ENCODE measurements at places on chromosomes 3 and 15. TPM values are rescaled to one million over a fixed set of nuclear protein-coding genes. Genes with fewer than 3 reads are reported as not detected.

DNA sequence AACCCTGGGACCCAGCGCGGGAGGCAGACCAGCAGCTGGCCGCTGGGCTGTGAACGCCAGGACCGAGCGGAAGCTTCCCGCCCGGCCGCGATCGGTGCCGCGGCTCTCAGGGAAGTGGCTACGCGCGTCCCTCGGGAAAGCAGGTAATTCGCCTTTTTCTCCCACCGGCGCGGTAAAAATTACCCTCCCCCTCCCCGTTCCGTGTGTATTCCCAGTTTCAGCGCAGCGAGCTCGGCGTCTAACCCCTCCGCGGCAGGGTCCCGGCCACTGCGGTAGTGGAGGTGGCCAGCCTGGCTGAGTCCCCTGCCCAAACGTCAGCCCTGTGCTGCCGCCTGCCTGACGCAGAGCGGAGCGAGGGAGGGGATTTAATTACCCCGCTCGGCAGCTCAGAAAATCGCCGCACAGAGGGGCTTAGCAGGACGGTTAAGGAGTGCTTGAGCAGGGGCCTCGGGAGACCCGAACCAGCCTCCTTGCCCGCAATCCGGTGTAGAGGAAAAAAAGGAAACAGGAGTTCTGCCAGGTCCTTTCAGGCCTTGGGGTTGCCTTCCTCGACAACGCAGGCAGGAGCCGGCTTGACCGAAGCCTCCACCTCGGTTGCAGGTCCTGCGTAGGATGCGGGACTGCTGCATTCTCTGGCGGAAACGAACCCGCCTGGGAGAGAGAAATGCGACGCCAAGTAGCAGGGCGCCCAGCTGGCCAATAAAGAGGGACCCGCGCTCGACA is 2.9 kb downstream of the GATA2 start:
- peak; percentile 39 for DNase-seq

- no peak for DNase-seq
These were observed 1.5 kb downstream of the SEMA6D start for GRCh38 chr15:47718497-47719437.

GRCh38 chr3:38383156-38383875 is 36.7 kb downstream of the XYLB start:
- DNase-seq = no peak

DNA sequence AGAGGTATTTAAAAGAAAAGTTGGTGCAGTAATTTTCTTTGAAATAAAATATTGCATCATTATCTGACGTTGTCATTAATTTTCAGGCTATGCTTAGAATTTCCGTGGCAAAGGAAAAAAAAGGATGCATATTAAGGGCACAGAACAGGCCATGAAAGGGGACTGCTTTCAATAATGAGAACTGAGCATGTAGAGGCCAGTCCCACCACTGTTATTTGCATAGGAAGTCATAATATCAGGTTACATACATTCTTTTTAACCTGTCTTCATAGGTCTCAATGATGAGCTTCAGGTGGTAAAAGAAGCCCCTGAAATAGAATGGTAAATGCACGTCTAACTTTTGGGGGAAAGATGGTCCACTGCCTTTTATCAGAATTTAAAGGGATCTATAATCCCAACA is 272.1 kb upstream of the ALCAM start:
- DNase-seq = no peak

- DNase-seq = no peak
These were observed 150.1 kb upstream of the LRRN1 start for GRCh38 chr3:3648988-3649679.

DNA sequence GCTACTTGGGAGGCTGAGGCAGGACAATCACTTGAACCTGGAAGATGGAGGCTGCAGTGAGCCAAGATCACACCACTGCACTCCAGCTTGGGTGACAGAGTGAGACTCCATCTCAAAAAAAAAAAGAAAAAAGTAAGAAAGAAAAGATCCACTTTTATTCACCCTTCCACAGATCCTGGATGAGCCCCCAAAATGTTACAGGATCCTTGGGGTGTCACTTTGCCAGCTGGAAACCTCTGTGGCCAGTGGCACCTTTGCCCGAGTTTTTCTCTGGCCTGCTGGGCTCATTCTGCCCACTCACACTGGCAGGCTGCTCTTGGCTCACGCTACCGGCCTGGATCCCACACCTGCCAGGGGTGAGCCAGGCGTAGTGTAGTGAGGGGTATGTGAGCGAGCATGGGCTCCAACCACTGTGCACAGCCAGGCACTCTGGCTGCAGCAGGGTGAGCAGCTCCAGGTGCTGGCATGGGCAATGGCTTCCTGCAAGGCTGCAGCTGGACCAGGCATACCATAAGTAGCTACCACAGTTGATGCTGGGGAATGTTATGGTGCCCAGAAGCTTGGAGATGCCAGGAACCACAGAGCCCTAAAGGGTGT is 57.8 kb upstream of the C15orf39 start:
- DNase-seq = no peak

DNA sequence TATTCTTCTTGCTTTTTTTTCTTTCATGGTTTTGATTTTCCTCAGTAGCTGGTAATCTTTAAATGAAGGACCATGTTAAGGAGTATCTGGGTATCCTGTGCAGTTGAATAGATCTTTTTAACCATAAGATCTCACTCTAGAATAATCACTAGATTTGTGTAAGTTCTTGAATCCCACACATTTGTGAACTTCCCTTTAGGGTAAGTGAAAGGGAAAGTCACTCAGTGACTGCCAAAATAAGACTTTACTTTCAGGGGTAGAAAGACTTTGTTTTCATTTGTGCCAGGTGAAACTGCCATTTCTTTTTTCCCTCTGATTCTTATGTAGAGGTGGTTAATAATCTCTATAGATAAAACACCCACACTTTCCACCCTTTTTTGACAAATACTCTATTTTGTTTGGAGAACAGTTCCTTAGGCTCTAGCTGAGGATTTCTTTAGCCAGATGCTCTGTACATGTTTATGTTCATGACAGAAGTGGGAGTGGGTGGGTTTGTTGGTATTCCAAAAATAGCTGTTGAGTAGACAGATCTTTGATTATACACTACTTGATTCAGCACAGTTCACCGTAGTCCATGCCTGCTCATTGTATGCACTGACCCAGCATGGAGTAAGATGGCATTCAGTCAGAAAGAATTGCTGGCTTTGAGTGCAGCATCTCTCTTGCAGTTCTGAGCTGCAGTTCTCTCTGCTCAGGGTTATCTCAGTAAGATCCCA is 28.5 kb downstream of the LRRC49 start:
- no peak for DNase-seq

GRCh38 chr15:63931556-63931955 is 97.8 kb upstream of the HERC1 start:
- DNase-seq = no peak

DNA sequence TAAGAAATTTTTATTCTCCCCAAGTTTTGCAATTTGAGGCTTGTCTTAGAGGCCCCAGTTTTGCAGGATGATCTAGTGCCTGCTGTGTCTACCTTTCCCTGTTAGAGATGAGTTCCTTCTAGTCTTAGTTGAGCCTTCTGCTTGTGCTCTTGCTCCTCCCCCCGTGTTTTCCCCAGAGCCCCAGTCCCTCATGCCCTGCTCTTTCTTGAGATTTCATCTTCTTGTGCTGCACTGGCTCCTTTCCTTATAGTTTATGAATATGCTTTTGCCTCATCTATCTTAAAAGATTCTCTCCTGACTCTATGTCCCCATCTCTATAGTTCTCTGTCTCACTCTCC is 4.7 kb downstream of the GAP43 start:
- DNase-seq = no peak

- DNase-seq = no peak
These were observed 126.2 kb downstream of the KLF13 start for GRCh38 chr15:31452595-31453557.

- no peak for DNase-seq
These were observed 378.7 kb downstream of the C3orf38 start for GRCh38 chr3:88528494-88528893.

DNA sequence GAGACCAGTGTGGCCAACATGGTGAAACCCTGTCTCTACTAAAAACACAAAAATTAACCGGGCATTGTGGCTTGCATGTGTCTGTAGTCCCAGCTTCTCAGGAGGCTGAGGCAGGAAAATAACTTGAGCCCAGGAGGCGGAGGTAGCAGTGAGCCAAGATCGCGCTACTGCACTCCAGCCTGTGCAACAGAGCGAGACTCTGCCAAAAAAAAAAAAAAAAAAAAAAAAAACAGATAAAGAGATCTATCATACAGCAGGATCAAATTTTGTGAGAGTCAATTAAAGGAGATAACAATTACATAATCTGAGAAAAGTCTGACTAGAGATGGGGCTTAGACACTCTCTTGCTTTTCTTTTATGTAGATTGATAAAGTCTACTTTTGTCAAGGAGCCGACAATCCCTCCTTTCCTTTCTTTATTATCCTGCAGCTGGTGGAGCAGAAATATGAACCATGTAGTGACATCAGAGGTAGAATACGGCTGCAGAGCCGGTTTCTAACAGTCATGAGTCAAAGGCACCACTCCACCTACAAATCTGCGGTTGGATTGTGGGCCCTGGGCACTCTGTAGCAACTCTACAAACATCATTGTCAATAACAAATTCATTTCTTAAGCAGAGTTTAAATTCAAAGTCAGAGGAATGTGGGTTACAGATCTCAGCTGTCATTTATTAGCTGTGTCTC is 9.0 kb downstream of the C2CD4A start:
- peak; percentile 66 for DNase-seq

- DNase-seq = no peak
These were observed 91.3 kb upstream of the ARHGEF26 start for GRCh38 chr3:154029926-154030325.

DNA sequence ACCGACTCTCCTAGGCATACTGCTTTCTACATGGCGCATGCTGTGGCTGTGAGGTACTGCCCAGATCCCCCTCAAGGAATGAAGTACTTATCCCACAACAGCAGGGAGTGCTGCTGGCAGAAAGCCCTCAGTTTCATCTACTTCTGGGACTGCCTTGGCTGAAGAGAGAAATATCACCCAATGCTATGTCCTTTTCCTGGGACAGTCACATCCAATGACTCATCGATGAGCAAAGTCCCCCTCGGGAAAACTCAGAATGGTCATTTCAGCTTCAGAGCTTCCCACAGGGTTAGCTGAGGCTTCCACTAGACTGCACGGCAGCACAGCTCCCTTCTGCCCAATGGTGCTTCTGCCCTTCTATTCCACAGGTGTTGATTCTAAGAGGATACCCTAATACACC is 3.6 kb upstream of the NMD3 start:
- DNase-seq = peak; percentile 92

- DNase-seq = no peak
These were observed 59.3 kb upstream of the UBE2E1 start for GRCh38 chr3:23746441-23746840.

DNA sequence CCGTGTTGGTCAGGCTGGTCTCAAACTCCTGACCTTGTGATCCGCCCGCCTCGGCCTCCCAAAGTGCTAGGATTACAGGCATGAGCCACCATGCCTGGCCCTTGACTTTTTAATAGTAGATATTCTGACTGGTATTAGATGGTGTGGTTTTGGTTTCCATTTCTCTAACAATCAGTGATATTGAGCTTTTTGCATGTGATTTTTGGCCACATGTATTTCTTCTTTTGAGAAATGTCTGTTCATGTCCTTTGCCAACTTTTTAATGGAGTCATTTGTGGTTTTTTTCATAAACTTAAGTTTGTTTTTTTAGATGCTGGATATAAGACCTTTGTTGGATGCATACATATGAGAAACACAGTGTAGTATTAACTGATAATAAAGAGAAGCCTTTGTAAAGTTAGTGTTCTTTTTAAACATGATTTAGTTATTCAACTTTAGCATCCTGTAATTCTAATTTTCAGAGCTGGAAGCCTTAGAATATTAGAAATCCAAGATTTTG is 280.8 kb downstream of the RBMS3 start:
- peak; percentile 3 for DNase-seq

DNA sequence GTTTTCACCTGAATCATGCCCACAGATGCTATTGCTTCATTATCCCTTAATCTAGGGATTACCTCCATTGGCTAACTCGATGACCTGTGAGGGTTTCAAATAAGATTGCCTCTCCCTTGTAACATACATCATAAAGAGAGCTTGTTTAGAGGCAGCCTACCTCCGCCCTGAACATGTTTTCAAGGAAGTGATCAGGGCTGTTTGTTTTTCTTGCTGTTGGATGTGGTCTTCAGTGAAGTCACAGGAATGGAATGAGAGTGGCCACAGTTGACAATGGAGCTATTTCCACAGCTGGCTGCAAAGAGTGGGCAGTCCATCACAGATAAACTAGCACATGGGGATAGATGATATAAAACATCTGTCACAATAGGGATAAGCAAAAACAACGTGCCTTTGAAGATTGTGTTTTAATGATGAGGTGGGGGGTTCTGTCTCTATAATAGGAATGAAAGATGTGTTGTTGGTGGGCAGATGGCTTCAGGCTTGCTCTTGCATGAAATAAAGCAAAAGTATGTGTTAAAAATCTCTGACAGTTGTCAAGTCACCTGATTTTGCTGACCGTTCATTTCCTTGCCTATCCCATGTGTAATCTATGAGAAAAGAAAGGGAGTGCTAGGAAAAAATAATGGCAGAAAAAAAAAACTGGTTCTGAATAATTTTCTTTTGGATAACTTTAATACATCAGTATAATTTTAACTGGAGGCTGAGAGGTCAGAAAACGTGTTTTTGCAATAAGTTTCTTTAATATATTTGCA is 642.3 kb downstream of the RBMS3 start:
- DNase-seq = peak; percentile 95

- no peak for DNase-seq
These were observed 1062.9 kb upstream of the EPHA6 start for GRCh38 chr3:95751509-95751908.

DNA sequence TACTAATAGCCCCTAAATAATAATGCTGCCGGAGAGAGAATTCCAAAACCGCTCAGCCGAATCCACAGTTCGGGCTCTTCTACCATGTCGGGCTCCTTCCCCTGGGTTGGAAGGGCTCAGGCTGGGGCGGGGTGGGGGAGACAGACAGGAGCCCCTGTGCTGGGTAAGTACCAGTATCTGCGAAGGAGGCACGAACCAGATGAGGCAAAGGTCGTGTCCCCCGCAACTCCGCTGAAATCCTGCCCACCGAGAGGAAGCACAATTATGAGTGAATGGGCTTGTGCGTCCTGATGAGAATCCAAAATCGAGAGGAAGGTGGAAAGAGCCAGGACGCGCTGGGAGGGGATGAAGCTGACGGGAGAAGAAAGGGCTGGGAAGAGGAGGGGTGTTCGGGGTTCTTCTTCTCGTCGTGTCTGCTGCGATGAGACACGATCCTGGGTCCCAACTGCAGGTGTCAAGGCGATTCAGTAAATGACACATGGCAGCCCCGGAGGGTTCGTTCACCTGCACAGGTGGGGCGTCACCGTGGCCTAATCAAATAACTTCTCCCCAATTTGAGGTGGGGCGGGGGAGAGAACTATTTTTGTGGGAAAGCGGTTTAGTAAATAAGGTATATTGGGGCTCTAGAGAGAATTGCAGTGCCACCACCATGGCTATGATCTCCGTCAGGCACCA is 707 bp upstream of the FAM81A start:
- DNase-seq = no peak

GOLIM4 gene
- total RNA-seq = 57.0 TPM

GABRR3 gene
- not detected for total RNA-seq

TMEM207 gene
- not detected for total RNA-seq

RLBP1 gene
- total RNA-seq = not detected

ARGFX gene
- total RNA-seq = not detected

Data from RPMI7951 (cell line).